Activated T-helper 2 cell treated with anti-CD3 and anti-CD28 coated beads, Interferon-gamma antibody, Interleukin-2, Interleukin-4, amounts not matched to agents 10 μg/mL and 5 μg/mL and 100 μg/mL, durations not matched to agents 14 hours and 24 hours and 36 hours (primary cell): ENCODE measurements at places on chromosomes 1 and 21.

DNA sequence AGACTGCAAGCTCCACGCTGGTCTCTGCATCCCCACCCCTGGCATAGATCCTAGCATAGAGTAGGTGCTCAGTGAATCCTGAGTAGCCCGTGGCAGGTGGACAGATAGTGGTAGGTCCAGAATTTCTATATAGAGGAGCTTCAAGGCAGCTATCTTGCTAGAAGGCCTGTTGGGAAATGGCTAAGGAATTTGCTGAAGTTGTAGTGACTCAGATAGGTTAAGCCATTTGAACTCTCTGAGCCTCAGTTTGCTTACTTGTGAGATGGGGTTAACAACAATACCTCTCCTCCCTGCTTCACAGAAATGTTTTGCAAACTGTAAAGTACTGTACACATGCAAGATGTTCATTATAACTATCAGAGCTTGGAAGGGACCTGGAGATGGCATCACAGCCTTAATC is 23.4 kb upstream of the EPHB2 start:
- no peak for DNase-seq

GRCh38 chr1:47209725-47210325 is 20.0 kb upstream of the PDZK1IP1 start:
- no peak for DNase-seq

DNA sequence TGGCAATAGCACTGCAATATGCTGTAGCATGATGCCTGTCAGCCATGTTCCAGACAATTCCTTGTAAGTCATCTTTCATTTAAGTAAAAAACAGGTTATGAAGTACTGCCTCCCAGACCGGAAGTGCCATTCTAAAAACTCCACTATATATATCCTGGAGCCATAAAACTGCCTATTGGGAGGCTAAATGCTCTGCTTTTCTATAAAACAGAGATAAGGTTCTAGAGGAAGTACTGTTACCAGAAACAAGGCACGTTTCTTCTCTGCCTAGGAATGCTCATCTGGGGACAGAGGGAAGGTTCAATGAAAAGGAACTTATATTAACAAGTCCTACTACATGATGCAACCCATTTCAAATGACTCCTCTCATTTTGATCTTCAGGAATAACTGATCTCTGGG is 66.8 kb downstream of the GPR137B start:
- no peak for DNase-seq

DNA sequence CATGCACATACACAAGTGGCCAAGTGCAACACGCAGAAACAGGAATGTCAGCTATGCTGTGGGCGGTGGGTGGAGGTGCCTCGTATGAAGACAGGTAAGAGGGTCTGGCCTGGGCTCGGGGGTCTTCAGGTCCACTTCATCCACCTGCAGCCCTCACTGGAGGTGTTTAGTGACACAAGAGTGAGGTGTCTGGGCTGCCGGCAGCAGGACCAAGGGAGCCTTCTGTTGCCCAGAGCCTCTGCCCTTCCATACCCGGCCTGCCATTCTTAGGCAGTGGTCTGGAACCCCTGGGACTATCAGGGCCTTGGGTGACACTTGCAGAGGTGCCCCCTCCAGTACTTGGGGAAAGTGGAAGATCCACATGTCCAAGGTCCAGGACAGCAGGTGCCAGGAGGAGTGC is 21.7 kb upstream of the ACTRT2 start:
- DNase-seq, result no peak

GRCh38 chr1:67735206-67735605 is 50.2 kb downstream of the GADD45A start:
- no peak for DNase-seq

DNA sequence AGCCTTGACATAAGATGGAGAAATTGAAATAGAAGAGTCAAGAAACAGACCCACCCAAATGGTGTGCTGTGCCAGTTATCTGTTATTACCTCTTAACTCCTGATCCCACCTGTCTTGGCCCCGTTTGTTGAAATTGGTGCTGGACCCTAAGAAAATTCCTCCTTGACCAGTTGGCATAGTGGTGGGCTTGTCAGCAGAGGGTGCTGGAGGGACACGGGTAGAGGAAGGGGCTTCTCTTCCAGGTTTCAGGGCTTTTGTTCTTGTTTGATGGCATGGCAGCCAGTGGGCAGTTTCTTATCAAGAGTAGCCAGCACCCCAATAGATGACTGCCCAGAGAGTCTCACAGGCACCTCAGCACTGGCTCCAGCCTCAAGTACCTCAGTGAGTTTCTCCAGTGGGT is 51.6 kb downstream of the PCBP3 start:
- no peak for DNase-seq

- no peak for DNase-seq
Observed at GRCh38 chr1:114755006-114755931, 2.5 kb downstream of the CSDE1 start.

GRCh38 chr1:3330771-3331245 is 123.7 kb upstream of the ARHGEF16 start:
- DNase-seq, result no peak

- DNase-seq, result no peak
Observed at GRCh38 chr1:174696026-174696821, 248.5 kb downstream of the GPR52 start.

GRCh38 chr1:179805291-179806195 is 62.5 kb downstream of the FAM163A start:
- no peak for DNase-seq

- DNase-seq, result no peak
Observed at GRCh38 chr1:173095632-173096031, 44.9 kb upstream of the TNFSF18 start.

DNA sequence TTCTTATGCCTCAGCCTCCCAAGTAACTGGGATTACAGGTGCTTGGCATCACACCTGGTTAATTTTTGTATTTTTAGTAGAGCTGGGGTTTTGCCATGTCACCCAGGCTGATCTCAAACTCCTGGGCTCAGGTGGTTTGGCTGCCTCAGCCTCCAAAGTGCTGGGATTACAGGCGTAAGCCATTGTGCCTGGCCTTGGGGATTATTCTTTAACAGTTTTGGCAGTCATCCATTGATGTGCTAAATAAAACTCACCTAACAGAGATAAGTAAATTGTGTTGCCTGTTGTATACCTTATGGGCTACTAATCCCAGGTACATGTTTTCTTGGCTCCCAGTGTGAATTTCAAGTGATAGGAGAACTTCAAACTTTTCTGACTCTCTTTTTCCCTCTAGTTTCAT is 35.2 kb upstream of the PDE4B start:
- DNase-seq, result no peak

- DNase-seq, result no peak
Observed at GRCh38 chr1:173101589-173101988, 50.8 kb upstream of the TNFSF18 start.

- DNase-seq, result no peak
Observed at GRCh38 chr1:151309811-151310323, 17.3 kb downstream of the PI4KB start.
